ENCODE measurements at places on chromosomes 1 and 21.

DNA sequence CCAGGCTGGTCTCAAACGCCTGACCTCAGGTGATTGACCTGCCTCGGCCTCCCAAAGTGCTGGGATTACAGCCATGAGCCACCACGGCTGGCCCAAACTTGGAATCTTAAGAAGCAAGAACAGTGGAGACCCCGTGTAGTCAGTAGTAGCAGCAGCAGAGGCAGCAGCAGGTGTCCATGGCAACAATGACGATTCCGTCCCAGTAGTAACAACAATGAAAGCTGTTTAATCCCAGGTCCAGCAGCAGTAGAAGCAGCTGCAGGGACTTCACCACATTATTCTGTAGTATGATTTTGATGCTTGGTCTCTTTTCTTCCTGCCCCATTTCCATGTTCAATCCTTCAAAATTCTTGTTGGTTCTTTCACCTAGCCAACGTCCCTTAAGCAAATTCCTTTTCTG is 69.6 kb upstream of the KCTD3 start:
- no peak for DNase-seq

DNA sequence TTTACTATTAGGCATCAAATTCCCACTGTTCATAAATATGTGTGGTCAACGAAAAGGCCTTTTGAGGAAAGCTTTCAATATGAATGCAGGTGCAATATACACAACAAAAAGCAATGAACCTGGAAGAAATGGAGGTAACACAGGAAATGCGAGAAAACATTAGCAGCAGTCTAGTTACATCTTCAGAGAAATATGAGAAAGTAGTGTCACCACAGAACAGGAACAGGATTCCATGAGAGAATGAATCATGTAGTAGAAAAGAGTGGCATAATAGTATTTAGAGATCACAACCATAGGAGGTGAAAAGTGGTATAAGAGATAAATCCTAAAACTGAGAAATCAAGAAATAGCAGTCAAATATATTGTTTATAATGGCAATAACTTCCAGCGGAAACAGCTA is 103.7 kb downstream of the AK5 start:
- no peak for DNase-seq

DNA sequence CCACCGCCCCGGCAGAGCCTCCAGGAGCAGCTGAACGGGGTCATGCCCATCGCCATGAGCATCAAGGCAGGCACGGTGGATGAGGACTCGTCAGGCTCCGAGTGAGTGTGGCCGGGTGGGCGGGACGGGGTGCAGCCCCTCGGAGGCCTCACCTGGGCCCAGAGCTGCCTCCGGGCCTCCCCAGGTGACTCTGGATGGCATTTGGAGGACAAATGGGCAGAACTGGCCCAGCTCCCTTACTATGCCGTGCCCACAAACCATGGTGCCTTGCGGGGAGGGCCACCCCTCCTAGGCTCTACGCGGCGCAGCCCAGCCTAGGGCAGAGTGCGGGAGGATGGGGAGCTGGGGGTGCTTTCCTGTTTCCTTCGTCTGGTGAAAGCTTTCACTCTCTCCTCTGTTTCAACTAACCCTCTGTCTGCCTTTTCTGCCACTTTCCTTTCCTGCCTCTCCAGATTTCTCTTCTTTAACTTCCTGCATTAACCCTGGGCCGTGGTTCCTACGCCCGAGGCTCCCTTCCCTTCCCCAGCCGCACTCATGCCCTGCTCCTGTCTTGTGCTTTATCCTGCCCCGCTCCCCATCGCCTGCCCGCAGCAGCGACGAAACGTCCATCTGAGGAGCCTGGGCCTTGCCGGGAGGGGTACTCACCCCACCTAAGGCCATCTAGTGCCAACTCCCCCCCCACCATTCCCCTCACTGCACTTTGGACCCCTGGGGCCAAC is 9.2 kb downstream of the PSRC1 start:
- no peak for DNase-seq

GRCh38 chr1:154720328-154721297 is 112.6 kb upstream of the ADAR start:
- no peak for DNase-seq

- no peak for DNase-seq
These were observed 139.5 kb downstream of the GRIK3 start for GRCh38 chr1:36894824-36895223.

GRCh38 chr1:223849352-223850254 is 3.9 kb upstream of the TP53BP2 start:
- DNase-seq: no peak

- no peak for DNase-seq
These were observed 62.2 kb downstream of the GORAB start for GRCh38 chr1:170594066-170594626.

GRCh38 chr1:109294481-109294880 is 11.5 kb upstream of the PSRC1 start:
- DNase-seq: no peak
